ENCODE measurements at places on chromosomes 5 and 9.
A peak's percentile ranks its signal among the peaks of the same experiment; 100 is the strongest.

DNA sequence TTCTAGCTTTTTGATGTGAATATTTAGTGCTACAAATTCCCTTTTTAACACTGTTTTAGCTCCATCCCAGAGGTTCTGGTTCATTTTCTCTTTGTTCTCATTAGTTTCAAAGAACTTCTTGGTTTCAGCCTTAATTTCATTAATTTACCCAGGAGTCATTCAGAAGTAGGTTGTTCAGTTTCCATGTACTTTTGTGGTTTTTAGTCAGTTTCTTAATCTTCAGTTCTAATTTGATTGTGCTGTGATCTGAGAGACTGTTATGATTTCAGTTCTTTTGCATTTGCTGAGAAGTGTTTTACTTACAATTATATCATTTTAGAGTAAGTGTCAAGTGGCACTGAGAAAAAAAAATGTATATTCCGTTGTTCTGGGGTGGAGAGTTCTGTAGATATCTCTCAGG is 240.1 kb upstream of the RASA1 start:
- DNase-seq = no peak

- DNase-seq = no peak
Observed at GRCh38 chr9:20331095-20331685, 291.1 kb downstream of the MLLT3 start.

DNA sequence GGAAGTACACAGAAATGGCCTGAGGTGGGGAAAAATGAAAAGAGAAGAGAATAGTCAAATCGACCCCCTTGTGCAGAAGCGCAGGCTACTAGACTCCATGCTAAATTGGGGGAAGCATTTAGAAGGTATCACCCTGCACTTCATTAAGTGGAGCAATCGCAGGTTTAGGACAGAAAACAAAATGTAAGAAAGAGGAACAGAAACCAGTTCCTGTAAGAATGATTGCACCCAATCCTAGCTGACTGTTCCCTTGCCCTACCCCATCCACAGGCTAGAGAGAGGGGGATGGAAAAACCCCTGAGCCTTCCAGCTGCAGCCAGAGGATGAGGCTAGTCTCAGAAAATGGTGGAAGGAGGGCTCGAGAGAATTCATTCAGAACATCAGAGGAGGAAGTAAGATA is 23.9 kb upstream of the PPP1R2B start:
- DNase-seq = no peak

DNA sequence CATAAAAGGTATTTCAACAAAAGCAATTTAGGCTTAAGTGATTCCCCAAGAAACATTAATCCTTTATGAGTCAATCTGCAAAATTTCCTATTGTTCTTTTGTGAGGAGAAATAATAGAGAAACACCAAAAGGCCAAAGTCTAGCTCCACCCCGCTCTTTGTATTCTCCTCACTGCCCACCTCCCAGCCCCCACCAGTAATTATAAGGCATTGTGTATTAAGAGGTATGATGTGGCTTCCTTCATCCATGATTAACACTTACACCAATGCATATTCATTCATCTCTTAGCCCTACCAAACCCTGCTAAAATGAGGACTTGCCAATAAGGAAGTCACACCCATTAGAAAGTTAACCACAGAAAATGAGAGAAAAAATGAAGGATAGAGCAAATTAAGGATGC is 105.3 kb upstream of the SPATA31D4 start:
- peak; percentile 52 for DNase-seq

GRCh38 chr9:138075496-138075895 is 197.9 kb downstream of the CACNA1B start:
- DNase-seq = no peak

Data from kidney glomerular epithelial cell (primary cell).